ENCODE measurements at places on chromosomes 4 and X. TPM values are rescaled to one million over a fixed set of nuclear protein-coding genes. Genes with fewer than 3 reads are reported as not detected.

Gene LAMTOR3
- 39.8 TPM for total RNA-seq

Gene RP2
- 12.3 TPM for total RNA-seq

Gene SYN1
- 20.2 TPM for total RNA-seq

Gene ZIC3
- total RNA-seq = 2.0 TPM

Gene LGI2
- total RNA-seq = 0.98 TPM

Gene STATH
- not detected for total RNA-seq

Gene SPIN4
- 8.9 TPM for total RNA-seq

Gene DUSP21
- total RNA-seq = not detected

Gene TCEAL4
- 45.7 TPM for total RNA-seq

Gene RBM47
- 22.4 TPM for total RNA-seq

Gene CT45A3
- total RNA-seq = not detected

All from temporal lobe (tissue), 4 donors.